ENCODE measurements at places on chromosomes 7 and 10. TPM values are rescaled to one million over a fixed set of nuclear protein-coding genes. Genes with fewer than 3 reads are reported as not detected.

DNA sequence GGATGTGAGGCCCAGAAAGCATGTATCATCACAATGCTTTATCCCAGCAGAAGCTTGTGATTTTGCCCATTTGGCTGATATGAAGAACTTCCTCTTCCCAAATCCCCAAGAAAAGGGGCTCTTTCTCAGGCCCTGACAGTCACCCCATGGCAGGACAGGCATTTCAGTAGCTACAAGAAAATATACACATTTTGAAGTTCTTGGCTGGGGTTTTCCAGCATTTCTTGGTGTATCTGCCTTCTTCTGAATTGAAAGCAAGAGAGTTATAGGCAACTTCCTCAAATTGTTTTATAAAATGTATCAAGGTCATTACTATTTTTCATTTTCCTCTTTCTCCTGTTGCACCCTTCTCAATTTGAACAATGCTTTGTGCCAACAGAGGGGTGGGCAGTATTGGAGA lies 63.3 kb upstream of the PDLIM1 start:
- DNase-seq: no peak

DNA sequence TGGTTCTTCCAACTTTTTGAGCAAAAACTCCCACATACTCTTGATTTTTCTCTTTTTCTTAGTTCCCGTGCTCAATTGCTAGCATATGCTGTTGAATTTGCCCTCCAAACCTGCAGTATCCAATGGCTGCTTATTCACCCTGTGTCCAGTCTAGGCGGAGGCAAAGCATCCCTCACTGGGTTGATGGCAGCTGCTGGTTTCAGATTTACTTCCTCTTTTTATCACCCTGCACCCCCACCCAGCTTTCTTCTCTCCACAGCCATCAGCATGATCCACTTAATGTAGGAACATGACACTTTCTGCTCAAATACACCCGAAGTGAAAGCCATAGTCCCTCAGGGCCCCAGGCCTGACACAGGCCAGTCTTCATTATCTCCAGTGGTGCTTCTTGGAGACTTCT lies 87.6 kb upstream of the ADARB2 start:
- no peak for DNase-seq

DNA sequence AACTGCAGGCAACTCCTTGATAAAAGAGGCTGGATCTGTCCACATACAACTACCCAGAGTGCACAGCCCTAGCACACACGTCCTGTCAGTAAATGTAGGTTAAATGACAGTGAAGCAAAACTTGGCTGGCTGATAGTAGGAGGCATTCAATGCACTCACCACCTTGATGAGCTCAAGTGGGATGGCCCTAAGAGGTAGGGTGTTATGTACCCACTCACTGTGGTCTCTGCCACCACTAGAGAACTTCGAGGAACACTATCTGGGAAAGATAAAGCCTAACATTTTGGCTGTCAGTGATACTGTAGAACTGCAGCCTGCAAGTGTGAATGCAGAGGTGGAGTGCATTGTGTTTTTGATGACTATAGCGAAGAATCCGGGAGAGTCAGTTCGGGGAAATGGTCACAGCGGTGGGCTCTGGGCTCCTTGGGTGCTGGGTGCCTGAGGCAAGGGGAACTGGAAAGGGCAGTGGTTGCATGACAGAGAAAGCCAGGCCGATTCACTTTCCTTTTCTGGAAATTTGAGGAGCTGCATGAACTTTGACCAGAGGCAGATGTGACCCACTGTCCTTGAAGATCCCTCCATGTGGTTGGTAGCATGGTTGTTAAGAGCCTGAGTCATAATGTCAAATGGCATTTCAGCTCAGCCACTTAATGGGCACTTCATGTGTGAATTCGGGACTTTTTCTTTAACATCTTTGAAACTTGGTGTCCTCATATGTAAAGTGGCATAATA lies 93.1 kb upstream of the ZPBP start:
- no peak for DNase-seq

- DNase-seq: no peak
These were observed 2.4 kb upstream of the INPP5A start for GRCh38 chr10:132535065-132535651.

DNA sequence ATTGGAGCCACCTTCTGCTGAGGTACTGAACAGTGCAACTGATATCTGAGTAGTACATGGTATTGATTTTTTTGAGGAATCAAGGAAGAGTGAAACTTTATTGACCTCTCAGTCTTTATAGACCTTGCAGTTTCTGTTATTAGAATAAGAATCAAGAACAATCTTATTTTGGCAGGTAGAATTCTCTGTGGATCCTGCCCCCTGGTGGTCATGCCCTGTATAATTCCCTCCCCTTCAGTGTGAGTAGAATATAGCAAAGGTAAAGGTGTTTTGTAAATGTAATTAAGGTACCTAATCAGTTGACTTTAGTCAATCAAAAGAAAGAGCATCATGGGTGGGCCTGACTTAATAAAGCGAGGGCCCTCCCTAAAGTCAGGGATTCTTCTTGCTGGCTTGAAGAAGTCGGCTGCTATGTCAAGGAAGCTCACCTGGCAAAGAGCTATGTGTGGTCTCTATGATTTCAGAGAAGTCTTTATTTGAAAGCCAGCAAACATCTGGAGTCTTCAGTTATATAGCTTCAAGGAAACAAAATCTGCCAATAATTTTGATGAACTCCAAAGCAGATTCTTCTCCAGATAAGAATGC lies 142.8 kb downstream of the LSM5 start:
- peak; percentile 43 for DNase-seq

FOXI2 gene
- total RNA-seq: not detected
